ENCODE measurements at places on chromosomes 1 and 21. TPM values are rescaled to one million over a fixed set of nuclear protein-coding genes. Genes with fewer than 3 reads are reported as not detected.

DNA sequence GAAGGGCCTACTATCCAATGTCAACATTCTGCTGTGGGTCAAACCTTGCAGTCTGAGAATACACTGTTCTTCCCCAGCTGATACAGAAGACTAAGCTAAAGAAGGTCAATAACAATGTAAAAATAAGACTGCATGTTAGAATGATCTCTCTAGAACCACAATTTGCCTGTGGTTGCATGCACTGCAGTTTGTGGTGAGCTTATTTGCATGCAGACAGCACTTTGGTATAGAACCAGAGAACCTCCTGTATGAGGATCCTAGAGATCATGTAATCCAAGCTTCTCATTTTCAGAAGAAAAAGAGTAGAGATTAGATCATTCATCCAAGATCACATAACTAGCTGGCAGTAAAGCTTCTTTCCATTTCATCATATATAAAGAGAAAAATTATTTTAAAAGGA is 15.8 kb downstream of the SYNJ1 start:
- DNase-seq = no peak
- no peak overlapping the region for H3K4me3 ChIP-seq
- no peaks in the 10 kb centered on the region for H3K36me3 ChIP-seq
- no peaks in the 10 kb centered on the region for H3K4me1 ChIP-seq
- H3K27ac ChIP-seq = no peak overlapping the region
- H3K27me3 ChIP-seq = no peaks in the 10 kb centered on the region

DNA sequence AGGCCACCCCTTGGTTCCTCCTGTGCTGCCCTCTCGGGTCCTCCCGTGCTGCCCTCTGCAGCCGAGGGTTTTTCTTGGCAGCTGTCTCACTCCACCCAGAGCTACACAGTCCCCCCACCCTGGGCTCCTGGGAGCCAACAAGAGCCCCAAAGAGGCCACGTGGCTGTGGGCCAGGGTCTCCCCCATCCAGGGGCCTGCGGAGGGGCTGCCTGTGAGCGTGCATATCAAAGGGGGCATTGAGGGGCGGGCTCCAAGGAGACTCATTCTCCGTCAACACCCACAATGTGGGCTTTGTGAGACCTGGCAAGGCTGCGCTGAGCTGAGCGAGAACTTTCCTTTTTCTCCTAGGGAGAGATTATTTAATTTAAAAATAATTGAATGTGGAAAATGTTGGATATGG is 108.7 kb upstream of the ARHGEF16 start:
- H3K27ac ChIP-seq = no peak overlapping the region
- DNase-seq = no peak

DNA sequence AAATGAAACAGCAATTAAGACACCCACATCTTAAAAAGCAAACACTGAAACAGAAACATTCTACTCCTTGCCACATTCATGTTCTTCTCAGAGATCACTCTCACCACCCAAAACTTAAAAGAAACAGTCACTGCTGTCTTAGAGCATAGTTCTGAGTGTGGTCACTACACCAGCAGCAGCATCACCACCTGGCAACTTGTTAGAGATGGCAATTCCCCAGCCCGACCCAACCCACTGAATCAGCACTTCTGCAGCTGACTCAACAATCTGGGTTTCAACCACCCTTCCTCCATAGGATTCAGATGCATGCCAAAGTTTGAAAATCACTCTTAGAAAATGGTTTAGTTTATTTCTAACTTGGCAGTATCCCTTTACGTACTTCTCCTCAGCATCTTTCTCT is 126.1 kb downstream of the CDC42BPA start:
- DNase-seq = no peak
- no peak overlapping the region for H3K27ac ChIP-seq
- no peaks in the 10 kb centered on the region for H3K4me1 ChIP-seq

DNA sequence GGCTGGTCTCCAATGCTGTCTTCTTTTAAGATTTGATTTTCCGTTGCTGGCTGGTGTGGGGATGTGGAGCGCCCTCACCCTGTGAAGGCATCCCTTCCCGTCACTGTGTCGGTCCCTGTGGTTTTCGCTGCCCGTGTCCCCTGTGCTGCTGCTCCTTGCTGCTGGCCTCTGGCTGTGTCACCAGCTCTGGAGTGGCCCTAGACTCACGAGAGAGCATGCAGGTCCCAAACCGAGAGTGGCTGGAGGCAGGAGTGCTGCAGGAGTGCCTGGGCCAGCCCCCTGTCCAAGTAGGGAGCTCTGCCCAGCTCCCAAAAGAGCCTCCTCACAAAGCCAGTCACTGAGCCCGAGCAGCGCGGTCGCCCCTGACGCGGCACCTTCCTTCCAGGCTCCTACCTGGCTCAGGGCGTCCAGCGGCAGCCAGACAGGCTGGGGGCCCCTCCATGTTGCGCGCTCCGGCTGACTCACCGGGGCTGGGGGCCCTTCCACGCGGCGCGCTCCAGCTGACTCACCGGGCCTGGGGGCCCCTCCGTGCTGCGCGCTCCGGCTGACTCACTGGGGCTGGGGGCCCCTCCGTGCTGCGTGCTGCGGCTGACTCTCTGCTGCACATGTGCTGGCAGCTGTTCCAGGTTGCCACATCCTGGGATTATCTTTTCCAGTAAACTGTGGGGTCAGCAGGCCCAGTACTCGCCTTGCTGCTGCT is 106.7 kb upstream of the COL6A1 start:
- H3K4me1 ChIP-seq = peaks cover 12% of the 10 kb centered on the region
- H3K36me3 ChIP-seq = no peaks in the 10 kb centered on the region
- no peaks in the 10 kb centered on the region for H3K27me3 ChIP-seq
- no peak overlapping the region for H3K27ac ChIP-seq
- no peak for DNase-seq

DNA sequence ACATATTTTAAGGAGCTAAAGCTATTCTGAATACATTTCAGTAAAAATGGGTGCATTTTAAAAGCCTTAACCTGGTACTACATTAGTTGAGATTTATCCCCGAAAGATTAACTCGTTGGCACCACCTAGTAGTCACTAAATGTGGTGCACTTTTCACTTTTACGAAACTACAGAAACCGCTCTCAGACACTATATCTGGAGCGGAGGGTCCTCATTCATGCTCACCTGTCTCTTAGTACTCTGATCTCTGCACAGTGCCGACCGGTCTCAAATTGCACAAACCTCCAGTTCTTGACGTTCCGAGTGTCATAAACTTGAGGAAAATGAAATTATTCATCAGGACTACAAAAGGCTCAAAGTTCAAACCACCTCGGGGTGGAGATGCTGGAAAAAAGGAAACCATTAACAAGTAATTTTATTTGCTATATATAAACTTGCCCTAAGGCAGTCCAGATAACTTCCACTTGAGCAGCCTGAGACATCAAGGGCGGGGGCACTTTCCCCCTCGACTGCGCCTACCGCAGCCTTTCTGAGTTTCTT is 722 bp downstream of the LZIC start:
- DNase-seq = no peak
- H3K4me3 ChIP-seq = peak overlapping the region; percentile 60
- H3K27ac ChIP-seq = peak overlapping the region; percentile 97
- peaks cover 28% of the 10 kb centered on the region for H3K4me1 ChIP-seq
- no peaks in the 10 kb centered on the region for H3K27me3 ChIP-seq

GRCh38 chr1:156491151-156491949 is 9.2 kb downstream of the MEF2D start:
- no peaks in the 10 kb centered on the region for H3K27me3 ChIP-seq
- no peak for DNase-seq
- H3K4me1 ChIP-seq = peaks cover 100% of the 10 kb centered on the region

DNA sequence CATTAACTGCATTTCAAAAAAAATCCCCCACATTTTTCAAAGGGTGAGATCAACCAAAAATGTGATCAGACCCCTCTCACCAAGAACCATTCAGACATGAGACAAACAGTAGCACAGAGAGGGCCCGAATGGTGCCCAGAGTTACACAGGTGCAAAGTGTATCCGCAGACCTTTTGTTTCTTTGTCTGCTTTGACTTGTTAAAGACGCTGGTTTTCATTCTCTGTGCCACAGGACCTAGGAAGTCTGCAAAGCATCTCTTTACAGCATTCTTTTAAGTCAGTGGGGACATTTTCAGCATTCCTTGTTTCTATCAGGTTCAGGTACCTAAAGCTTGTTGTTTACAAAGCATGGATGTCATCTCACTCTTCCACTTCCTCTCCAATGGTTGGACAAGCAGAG is 87.2 kb upstream of the MAP1LC3C start:
- no peak for DNase-seq
- no peak overlapping the region for H3K4me3 ChIP-seq
- no peak overlapping the region for H3K27ac ChIP-seq
- H3K36me3 ChIP-seq = no peaks in the 10 kb centered on the region
- no peaks in the 10 kb centered on the region for H3K27me3 ChIP-seq
- H3K4me1 ChIP-seq = no peaks in the 10 kb centered on the region

DNA sequence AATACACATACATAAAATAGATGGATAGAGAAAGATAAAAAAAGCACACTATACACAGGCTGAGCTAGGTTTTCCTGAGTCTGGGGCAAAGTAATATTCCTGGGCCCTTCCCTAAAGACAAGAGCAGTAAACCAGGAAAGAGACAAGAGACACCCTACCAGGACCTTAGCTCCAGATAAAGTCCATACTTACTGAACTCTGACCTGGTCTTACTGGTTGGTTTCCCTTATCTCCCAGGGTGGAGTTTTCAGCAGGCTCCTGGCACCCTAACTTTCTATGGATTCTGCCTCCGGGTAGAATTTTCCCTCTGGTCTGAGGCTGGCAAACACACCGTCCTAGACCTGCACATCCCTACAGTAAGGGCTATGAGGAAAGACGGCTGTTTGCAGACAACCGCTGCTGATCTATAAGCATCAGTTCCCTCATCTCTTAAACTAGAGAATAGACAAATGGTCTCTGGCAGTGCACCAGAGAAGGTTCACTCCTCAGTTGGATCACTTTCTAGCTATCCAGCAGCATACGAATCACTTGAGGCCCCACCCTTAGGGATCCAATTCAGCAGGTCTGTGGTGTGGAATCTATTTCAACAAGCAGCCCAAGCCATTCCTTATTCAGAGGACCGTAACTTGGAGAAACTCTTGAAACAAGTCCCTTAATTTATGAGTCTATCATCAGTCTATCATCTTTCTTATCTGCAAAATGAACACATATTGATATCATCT is 52.0 kb downstream of the ARHGEF11 start:
- H3K4me3 ChIP-seq = no peak overlapping the region
- H3K4me1 ChIP-seq = no peaks in the 10 kb centered on the region
- no peaks in the 10 kb centered on the region for H3K36me3 ChIP-seq
- H3K27ac ChIP-seq = no peak overlapping the region
- no peak for DNase-seq
- no peaks in the 10 kb centered on the region for H3K27me3 ChIP-seq

- no peak overlapping the region for H3K4me3 ChIP-seq
- no peak for DNase-seq
- no peaks in the 10 kb centered on the region for H3K27me3 ChIP-seq
These were observed 21.2 kb downstream of the SLC45A3 start for GRCh38 chr1:205658943-205659581.

DNA sequence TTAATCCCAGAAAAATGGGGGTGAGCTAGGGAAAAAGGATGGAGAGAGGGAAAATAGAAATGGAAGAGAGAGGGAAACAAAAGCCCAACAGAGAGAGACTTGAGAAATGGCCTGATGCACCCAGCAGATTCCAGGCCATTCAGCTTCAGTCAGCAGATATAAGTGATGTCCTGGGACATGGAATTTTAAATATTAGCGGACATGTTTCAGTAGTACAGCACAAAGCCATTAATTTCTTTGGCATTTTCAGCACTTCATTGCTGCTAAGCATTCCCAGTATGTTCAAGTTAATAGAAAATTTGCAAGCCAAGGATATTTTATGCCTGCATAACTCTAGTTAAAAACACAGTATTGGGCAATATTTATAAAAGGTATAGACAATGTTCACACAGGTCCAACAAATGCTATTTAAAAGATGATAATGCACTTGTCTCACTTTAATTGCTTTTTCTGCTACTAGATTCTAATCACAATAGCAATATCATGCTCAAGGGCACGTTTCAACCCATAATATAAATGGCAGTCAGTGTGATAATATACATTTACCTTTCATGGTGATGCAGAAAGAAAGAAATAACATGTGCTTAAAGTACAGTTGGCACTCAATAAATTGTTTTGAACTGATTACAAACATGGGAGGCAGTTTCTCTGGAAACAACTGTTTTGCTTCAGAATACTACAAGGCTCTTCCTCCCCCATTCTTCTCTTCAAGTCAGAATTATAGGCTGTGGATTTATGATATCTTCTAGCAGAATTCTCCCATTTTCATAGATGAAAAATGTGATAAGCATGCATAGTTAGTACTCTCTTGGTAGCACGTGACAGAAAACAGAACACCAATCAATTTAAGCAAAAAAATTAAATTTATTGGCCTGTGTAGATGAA is 108.1 kb upstream of the MAGI3 start:
- H3K27me3 ChIP-seq = no peaks in the 10 kb centered on the region
- no peak overlapping the region for H3K4me3 ChIP-seq
- H3K4me1 ChIP-seq = no peaks in the 10 kb centered on the region
- DNase-seq = no peak

GRCh38 chr1:220772846-220773245 is 13.9 kb upstream of the MTARC1 start:
- H3K4me1 ChIP-seq = no peaks in the 10 kb centered on the region
- no peak overlapping the region for H3K27ac ChIP-seq
- no peak overlapping the region for H3K4me3 ChIP-seq

- H3K4me1 ChIP-seq = peaks cover 3% of the 10 kb centered on the region
- H3K36me3 ChIP-seq = no peaks in the 10 kb centered on the region
- H3K27ac ChIP-seq = no peak overlapping the region
- H3K27me3 ChIP-seq = no peaks in the 10 kb centered on the region
- peak; percentile 10 for DNase-seq
These were observed 73.5 kb downstream of the BACH1 start for GRCh38 chr21:29372063-29372802.

DNA sequence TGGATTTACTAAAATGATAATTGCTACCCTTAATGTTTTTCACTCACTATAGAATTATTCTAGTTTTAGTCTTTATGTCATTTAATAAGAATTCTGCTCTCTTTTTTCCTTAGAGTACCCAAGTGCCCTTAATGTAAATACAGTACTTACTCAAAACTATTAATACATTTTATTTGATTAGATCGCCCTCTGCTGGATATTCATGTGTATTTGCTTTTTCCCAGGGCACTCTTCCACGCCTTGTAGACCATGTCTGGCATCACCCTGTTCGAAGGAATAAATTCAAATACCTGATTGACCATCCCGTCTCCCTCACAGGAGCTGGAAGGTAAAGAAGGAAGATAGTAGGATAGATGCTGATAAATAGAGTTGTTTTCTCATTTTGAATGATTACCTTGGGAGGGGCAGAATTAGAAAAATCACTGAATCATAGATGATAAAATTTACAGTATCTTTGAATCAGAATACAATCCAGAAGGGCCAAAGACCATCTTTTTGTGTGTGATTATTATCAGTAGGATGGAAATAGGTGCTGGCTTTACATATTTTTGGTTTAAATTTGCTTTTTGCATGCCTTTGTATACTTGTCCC is 4.1 kb downstream of the AXDND1 start:
- H3K4me1 ChIP-seq = no peaks in the 10 kb centered on the region
- H3K36me3 ChIP-seq = no peaks in the 10 kb centered on the region
- no peak overlapping the region for H3K27ac ChIP-seq

Gene CD1B
- not detected for total RNA-seq

Gene MATN1
- not detected for total RNA-seq

Gene S100A4
- total RNA-seq = 71.6 TPM

Gene IL23R
- total RNA-seq = not detected

Gene IL22RA1
- total RNA-seq = 16.0 TPM

Measured in esophagus squamous epithelium (tissue), 5 donors.